ENCODE measurements at places on chromosomes 6 and 20. TPM values are rescaled to one million over a fixed set of nuclear protein-coding genes. Genes with fewer than 3 reads are reported as not detected.

The AIF1 gene
- 35.2 TPM for total RNA-seq

The LINC00237 gene
- not detected for total RNA-seq

The NRM gene
- 3.6 TPM for total RNA-seq

The PRR18 gene
- total RNA-seq, result not detected

The SLC17A2 gene
- not detected for total RNA-seq

DNA sequence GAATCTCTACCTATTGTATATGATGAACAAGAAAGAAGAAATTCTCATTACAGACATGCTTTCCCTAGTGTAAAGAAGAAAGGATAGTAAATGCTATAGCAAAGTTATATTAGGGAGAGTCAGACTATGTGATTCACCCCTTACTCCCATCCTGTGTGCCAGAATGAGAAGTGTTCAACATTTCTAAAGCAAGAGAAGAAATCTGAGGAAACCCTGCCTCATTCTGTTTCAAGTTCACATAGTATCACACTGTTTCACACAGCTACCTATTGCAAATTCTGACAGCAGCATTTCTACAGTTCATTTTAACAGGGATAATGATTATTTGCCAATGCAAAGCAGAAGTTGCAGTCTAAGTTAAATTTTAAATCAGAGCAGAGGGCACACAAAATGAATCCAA is 267.2 kb upstream of the TCF21 start:
- DNase-seq, result no peak

GRCh38 chr20:52859156-52859876 is 112.8 kb upstream of the TSHZ2 start:
- no peak for DNase-seq

Data from sigmoid colon (tissue), 7 donors.